ENCODE measurements at places on chromosomes 3 and 15. TPM values are rescaled to one million over a fixed set of nuclear protein-coding genes. Genes with fewer than 3 reads are reported as not detected.

The CKMT1A gene
- 27.3 TPM for total RNA-seq

The GOLGA6A gene
- total RNA-seq = 2.1 TPM

DNA sequence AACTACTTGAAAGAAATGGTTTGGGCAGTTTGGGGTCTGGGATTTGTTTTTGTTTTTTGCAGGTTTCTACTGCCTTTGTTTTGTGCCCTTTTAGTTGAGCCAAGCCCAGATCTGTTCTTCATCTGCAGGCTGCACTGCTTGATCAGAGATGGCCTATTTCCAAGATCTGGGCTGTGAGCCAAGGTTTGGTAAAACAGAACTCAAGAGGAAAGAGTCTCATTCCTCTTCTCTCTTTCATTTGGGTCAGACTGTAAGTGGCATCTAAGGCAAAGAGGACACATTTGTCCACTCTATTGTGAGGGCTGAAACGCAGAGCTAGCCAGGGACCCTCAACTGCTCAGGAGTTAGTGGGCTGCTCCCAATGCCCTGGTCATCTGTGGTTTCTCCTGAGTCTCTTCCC is 104.4 kb upstream of the UBE3A start:
- DNase-seq = no peak

GRCh38 chr3:152760024-152760563 is 74.8 kb upstream of the P2RY1 start:
- no peak for DNase-seq

DNA sequence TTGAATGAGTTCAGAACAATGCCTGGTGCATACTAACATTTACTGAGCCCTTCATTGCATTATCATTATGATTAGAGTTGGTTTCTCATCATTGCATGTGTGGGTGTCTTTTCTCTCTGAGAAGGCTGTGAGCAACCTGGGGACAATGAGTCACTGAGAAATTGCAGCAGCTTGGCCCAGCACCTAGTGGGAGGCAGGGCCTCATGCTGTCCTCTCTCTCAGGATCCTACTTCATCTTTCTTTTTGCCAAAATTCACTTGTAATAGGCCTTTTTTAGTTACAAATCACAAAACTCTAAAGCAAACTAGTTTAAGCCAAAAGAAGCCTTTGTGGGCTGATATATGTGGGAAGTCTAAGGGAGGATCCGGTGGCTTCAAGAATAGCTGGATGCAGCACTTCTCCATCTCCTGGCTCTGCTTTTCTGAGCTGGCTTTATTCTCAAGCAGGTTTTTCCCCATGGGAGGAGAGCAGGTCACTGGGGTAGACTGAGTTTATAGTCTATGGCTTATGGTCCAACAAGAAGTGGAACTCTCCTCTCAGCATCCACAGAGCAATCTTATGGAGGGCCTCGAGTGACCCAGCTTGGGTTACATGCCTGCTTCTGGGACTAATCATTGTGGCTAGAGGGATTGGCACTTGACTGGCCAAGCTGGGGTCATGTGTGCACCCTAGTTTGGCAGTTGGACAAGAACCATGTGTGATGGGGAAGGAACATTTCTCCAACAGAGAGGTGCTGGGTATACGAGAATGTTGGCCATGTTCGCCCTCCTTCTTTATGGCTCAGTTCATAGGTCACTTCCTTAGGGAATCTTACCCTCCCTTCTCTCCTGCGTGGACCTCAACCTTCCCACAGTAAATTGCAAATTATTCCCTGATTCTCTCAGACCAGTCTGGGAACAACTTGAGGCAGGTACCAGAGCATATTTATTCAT is 8.7 kb upstream of the CAMK1 start:
- DNase-seq = no peak

DNA sequence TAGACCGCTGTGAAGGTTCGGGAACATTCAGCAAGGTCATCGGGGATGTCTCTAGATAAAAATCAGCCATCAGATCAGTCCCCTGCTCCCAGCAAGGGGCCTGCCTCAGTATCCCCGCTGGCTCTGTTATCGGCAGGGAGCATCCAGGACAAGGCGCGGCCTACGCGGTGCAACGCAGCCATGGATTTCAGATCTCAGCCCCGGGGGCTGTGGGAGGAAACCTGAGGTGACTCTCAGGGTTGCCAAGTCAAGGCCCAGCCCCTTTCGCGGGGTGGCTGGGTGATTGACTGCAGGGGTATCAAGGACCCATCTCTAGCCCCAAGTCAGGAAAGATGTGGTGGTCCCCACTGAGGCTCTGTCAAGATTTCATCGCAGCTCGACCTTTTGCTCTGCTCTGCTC is 23.1 kb upstream of the CD47 start:
- DNase-seq = no peak

GRCh38 chr3:43296565-43296964 is 10.2 kb downstream of the SNRK start:
- no peak for DNase-seq

- DNase-seq = no peak
Observed at GRCh38 chr3:39593341-39593740, 125.9 kb downstream of the MOBP start.
